ENCODE measurements at places on chromosomes 1 and 21.

DNA sequence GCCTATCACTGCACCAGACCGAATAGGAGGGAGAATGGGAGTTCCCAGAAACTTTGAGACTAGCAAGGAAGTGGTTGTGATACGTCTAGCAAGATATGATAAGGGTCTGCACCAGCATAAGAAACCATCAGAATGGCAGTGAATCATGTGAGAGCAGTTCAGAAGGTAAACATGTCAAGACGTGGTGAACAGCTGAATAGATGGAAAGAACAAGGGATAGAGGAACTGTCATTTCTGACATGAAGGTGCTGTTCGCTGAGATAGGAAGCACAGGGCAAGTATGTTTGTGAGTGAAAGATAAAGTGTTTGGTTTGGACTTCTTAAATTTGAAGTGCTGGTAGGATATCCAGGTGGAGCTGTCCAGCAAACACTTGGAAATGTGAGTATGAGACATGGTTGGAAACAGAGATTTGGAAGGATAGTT lies 1.1 kb upstream of the AGO1 start:
- DNase-seq: no peak

- DNase-seq: no peak
Observed at GRCh38 chr1:28087614-28088167, 719 bp downstream of the EYA3 start.

- no peak for DNase-seq
Observed at GRCh38 chr1:239538239-239538988, 152.0 kb downstream of the CHRM3 start.

GRCh38 chr21:28991861-28992525 lies 684 bp downstream of the LTN1 start:
- no peak for DNase-seq

DNA sequence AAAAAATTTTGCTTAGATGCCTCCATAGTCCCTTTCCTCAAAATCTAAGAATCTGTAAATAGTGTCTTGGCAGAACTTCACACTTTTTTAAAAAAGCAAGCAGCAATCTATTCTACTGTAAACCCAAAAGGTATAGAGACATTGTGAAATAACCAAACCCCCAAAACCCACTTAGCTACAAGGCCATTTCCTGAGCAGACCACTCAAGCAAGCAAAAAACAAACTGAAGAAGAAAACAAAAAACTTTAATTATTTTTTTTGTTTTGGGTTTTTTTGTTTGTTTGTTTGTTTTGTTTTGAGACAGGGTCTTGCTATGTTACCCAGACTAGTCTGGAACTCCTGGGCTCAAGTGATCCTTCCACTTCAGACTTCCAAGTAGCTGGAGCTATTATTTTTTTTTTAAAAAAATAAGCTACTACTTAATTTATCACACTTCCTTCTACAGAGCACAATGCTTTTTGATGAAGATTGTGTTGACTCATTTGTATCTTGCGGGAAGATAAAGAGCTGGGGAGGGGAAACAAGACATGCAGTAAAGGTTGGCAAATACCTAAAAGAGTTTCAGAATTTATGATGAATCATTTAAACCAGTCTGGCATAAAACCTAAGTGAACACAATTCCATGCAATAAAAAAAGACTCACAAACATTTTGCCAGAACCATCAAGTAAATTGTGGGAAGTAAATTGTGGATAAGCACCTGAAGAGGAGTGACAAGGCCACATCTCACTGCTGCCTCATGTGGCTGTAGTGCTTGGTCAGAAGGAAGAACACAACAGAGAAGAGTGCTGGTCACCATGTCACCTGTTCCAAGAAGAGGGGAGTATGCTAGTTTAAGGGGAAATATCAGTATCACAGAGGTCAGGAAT lies 2.7 kb upstream of the PTPN22 start:
- DNase-seq: no peak
